ENCODE measurements at places on chromosomes 11 and 22.

DNA sequence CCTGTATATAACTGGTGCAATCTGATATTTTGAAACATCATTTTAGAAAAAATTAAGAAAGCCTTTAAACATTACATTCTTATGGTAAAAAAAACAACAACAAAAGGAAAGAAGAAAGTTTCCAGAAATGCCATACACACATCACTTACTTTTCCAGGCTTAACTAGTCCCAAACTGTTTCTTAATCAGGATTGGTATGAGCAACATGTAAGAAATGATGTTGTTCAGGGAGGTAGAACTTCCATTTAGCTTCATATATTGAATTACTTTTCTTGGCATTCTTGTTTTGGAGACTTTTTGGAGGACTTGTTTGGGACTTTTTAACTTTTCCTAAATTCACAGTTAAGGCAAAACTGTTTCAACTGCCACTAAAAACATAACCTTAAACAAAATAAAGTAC is 791.5 kb downstream of the METTL15 start:
- no peak for DNase-seq

- DNase-seq, result no peak
Measured at GRCh38 chr11:16412525-16413172, 56.3 kb upstream of the SOX6 start.

GRCh38 chr11:69173331-69173730 is 17.6 kb downstream of the SMIM38 start:
- no peak for DNase-seq

GRCh38 chr22:35349704-35350538 is 31.0 kb upstream of the HMOX1 start:
- no peak for DNase-seq

GRCh38 chr11:1917523-1918435 is 1.7 kb upstream of the TNNT3 start:
- peak; percentile 73 for DNase-seq

DNA sequence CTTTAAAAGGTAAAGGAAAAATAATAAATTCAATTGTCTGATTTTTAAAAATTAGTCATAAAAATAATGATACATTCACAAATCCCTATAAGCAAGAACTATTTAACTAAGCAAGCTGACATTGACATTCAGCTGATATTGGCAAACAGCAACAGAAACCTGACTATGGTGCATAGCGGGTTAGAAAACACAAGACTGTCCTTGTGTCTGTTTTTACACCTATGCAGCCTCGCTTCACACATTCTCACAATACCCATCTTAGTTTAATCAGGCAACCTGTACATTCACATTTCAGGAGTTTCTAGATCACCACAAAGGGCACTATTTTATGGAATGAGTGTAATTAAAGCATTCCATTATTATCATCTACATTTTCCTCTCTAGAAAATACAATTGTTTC is 737.1 kb downstream of the KCNA4 start:
- DNase-seq, result no peak

DNA sequence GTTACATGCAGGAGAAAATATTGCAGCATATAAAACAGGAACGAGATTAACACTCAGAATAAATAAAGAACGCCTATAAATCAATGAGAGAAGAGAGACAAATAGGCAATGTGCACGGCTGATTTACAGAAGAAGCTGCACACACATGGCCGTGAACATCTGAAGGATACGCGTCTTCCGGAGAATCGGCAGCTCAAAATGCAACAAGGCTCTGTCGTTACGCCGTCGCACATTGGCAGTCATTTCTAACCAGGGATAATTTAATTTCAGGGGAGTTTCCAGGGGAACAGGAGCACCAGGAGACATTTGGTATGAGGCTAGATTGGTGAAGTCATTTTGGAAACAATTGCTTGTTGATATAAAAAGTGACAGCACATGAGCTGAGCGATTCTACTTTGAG is 745.2 kb downstream of the BRD1 start:
- no peak for DNase-seq

- DNase-seq, result no peak
Measured at GRCh38 chr11:36292311-36292722, 3.1 kb upstream of the COMMD9 start.

- DNase-seq, result no peak
Measured at GRCh38 chr11:125890447-125891100, 3.1 kb downstream of the HYLS1 start.

DNA sequence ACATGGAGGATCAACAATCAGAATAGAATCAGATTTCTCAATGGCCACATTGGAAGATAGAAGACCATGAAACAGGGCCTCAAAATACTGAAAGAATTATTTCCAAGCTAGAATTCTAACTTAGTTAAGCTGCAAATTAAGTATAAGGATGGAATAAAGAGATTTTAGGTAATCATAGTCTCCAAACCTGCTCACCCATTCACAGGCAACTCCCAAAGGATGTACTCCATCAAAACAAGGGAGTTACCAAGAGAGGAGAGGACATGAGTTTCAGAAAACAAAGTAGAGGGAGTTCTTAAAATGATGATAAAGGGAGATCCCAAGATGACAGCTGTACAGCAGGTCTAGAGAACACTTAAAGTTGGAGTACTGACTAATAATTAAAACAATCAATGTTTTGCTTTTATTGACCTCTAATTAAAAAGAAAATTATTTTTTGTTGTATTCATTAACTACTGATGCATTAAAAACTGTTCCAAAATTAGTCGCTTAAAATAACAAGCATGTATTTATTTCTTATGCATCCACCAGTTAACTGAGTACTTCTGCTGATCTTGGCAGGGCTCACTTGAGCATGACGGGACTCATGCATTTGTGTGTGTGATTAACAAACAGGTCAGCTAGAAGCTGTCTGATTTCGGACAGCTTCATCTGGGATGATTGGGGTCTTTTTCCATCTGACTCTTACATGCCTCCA is 95.6 kb downstream of the CD44 start:
- DNase-seq, result no peak

- no peak for DNase-seq
Measured at GRCh38 chr11:12249590-12250260, 127.6 kb upstream of the PARVA start.

- no peak for DNase-seq
Measured at GRCh38 chr11:28763151-28763550, 655.0 kb downstream of the METTL15 start.

DNA sequence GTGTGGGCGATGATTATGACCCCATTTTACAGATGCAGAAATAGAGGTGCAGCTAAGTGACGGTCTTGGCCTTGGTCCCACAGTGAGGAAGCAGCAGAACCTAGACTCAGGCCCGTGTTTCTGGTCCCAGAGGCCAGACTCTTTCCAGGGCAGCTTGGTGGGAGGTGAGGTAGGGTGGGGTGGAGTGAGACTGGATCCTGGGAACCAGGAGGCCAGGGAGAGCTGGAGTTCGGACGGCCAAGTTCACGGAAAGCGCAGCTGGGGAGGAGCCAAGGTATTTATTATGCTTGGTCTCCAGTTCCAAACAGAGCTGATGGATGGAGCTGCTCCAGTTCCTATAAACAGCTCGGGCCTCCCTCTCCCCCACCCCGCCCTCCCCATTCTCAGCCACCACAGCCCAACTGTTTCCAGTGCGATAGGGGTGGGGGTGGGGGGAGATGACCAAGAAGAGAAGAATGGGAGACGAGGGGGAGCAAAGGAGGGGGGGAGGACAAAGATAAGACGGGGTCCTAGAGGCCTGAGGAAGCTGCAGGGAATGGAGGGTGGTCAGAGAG is 16.2 kb downstream of the LRRC32 start:
- DNase-seq, result peak; percentile 22

DNA sequence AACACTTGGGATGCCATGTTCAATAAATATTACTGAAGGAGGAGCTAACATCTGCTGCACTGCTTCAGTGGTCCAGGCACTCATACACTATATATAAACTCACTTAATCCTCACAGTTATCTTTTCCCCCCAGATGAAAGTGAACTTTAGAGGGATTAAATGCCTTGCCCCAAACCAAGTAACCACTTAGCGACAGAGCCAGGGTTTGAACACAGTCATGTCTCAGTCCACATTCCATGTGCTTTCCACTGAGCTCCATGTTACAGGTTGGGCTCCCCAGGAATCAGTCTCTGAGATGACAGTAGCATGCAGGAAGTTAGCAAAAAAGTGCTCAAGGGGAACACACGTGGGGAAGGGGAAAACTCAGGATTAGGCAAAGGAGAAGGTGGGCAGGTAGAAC is 59.3 kb downstream of the ENDOD1 start:
- DNase-seq, result no peak

DNA sequence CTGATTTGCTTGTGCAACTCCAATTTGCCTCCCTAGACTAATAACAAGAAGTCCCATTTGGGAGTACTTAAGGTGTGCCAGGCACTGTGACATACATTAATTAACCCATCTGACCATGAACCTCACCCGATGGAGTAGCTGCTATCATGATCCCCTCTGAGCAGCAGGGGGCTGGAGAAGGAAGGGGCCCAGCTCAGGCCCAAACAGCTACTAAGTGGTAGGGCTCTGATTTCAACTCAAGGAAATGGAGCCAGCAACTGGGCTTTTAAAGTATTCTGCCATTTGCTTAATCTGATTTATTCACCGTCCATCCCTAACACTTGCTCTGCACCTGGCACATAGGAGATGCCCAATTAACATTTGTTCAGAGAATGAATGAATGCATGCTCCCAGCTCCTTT is 1.2 kb downstream of the CRYBB1 start:
- DNase-seq, result no peak

DNA sequence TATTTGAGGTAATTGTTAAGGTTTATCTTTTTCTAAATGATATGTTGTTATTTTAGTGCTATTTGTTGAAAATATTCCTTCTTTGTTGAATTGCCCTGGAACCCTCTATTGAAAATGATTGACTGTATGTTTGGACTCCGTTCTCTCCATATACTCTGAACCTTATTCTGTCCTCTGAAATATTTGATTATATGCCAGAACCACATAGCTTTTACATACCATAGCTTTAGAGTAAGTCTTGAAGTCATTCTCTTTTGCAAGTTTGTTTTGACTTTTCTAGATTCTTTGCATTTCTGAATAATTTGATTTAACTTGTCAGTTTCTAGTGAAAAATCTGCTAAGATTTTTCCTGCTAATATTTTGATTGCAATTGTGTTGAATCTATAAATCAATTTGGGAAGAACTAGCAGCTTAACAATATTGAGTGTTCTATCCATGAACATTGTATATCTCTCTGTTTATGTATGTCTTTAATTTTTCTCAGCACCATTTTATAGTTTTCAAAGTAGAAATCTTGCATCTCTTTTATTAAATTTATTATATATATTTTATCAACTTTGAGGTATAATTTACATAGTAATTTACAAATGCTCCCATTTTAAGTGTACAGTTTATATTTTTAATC is 51.7 kb upstream of the PITPNB start:
- DNase-seq, result no peak

- peak; percentile 34 for DNase-seq
Measured at GRCh38 chr11:120336641-120337354, 585 bp downstream of the ARHGEF12 start.

DNA sequence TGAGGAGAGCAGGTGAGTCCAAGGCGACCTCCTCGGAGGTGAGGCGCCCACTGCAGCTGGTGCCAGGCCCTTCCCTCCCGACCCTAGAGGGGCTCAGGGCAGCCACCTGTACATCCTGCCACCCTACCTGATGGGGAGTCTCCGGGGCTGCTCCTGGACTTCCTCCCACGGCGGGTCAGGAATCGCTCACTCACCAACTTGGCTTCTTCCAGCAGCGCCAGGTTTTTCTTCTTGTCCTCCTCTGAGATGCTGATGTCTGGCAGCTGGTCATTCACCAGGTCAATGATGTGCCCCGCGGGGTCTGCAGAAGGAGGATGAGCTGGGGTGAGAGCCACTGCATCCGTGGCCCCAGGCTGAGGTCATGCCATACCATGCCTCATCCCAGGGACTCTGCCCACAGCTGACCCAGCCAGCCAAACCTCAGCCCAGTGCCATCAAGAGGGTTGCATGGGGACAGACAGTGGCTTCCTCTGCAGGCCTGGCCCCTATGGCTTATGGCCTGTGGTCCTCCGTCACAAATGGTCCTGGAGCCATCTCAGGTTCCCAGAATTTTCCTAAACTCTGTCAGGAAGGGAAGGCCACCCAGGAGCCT is 61.0 kb upstream of the LYVE1 start:
- DNase-seq, result peak; percentile 37

DNA sequence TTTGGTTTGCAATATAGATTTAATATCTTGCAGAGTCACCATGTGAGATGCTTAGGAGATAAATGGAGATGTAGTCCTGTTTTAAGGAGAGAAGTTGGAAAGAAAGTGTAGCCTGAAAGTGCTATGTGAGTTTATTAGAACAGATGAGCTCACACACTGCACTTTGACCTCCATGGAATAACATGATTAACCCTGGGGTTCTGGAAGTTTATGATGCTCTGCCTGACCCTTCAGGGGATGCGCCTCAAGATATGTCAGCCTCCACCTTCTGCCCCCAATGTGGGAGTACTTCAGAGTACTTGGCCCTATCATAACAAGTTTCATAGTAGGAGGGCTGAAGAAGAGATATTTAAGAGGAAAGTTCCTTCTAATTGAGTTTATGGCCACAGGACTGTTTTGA is 23.3 kb upstream of the TRIM21 start:
- DNase-seq, result no peak

DNA sequence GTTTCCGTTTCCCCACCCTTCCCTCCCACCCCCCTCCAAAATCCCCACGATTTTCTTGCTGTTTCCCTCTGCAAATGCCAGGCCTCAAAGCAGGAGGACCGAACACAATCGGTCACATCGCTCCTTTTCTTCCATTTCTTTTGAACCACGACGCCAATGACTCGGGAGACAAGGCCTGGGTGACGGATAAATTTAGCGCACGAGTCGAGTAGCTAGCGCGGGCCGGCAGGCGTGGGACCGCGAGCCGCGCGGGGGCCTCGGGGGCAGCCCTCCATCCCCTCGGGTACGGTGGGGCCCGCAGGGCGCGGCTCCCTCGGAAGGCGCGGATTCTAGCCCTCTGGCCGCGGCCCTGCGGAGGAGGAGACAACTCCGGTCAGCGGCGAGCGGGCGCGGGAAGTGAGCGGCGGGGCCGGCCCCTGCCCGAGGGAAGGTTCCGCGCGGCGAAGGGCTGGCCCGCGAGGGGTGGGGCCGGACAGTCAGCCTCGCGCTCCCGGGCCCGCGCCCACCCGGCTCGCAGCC is 414 bp downstream of the JOSD1 start:
- peak; percentile 96 for DNase-seq

DNA sequence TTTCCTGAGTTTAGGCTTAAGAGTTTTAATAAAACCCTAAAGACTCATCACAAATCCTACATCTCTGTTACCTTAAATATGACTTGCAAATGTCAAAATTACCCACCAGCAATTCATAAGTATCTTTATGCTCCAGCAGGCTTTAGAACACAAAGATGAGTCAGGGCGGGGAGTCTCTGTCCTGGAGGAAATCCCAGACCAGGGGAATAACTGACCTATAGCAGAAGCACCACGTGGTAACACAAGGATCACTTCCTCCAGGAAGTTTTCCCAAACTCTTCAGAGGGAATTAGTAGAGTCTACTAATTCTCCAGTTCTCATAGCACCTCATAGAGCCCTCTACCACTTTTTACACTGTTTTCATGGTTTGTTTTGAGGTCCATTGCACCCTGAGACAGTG is 217.0 kb downstream of the NAV2 start:
- no peak for DNase-seq

- DNase-seq, result no peak
Measured at GRCh38 chr11:69423611-69424385, 57.7 kb upstream of the LINC01488 start.

GRCh38 chr22:35795476-35795875 is 77.8 kb downstream of the APOL5 start:
- no peak for DNase-seq
